ENCODE measurements at places on chromosomes 7 and 10.

DNA sequence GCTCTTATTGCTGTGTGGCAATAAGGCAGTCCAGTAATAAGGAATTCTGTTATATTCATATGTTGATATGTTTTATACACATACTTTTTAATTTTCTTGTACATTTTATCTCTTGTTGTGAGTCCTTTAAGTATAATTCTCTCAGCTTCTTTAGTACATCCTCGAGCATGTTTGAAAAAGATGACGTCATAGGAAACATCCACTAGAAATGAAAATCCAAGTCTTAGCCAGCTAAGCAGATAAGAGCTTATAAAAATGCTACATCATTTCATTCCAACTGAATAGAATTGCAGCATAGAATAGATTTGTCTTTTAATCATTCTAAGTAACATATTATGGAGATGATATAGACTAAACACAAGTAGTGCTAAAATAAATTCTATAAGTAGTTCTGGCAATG, 283.7 kb upstream of the FZD1 start:
- no peak for DNase-seq

GRCh38 chr10:45471059-45471458, 97.0 kb downstream of the ALOX5 start:
- no peak for DNase-seq

GRCh38 chr7:80443325-80443724, 68.5 kb downstream of the GNAT3 start:
- no peak for DNase-seq

GRCh38 chr10:97336006-97336405, 1.5 kb upstream of the FRAT2 start:
- DNase-seq: no peak

DNA sequence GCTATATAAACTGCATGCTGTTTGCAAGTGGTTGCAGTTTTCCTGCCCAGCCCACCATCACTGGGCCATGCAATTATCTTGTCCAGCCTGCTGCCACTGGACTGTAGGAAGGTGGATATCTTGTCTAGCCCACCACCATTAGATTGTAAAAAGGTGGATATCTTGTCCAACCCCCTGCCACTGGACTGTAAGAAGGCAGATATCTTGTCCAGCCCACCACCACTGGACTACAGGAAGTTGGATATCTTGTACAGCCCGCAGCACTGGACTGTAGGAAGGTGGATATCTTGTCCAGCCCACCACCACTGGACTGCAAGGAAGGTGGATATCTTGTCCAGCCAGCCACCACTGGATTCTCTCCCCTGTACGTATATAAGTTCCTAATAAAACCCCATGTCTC, 69.8 kb downstream of the SKAP2 start:
- DNase-seq: no peak

All from activated CD8-positive, alpha-beta memory T cell treated with anti-CD3 and anti-CD28 coated beads, Interleukin-2, amount 10 ng/mL, durations not matched to agents 7 days and 5 days (primary cell).